Hepatocyte (in vitro differentiated cells): ENCODE measurements at places on chromosomes 2 and 18.

- no peak for DNase-seq
Observed at GRCh38 chr18:49029628-49030027, 78.9 kb upstream of the SMAD7 start.

DNA sequence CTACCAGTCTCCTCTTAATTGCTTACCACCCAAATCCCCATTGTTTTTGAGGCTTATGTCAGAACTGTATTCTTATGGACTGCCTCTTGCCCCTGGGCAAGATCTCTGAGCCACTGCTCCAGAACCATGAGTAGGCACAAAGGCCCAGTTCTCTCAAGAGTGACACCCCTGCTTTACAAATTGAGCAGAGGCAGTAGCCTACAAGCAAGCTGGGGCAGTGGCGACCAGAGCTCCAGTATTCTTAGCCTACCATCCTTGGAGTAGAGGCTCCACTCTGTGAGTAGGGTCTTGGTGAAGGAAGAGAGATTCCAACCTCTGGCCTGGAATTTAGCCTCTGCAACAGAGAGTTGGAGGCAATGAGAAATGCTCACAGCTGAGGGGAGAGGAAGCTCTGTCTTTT lies 36.5 kb downstream of the WDR75 start:
- DNase-seq = no peak

GRCh38 chr18:13587937-13588336 lies 138.4 kb downstream of the FAM210A start:
- DNase-seq = no peak

DNA sequence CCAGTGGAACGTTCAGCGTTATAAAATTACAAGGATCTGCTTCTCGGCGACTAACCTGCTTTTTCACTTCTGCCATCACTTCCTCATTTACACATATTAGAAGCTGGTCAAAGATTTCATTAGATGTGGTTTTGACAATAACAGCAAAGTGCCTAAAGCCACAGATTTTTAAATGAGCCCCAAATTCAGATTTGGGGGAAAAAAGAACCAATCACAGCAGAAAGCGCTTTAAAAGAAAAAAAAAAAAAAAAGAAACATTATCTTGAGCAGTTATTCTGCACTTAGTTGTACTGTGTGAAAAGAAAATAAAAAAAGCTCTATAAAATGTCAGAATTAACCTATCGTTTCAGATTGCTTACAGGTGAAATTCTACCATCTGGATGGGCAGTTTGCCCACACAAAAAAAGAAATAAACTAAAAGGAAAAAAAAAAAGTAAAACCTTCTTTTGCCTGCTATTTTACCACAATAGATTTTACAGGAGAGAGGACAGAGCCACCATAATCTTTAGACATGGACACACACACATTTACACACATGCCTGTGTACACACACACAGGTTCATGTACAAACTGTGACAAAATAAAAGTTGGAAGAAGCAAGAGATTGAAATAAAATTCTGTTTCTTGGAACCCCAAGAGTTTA lies 167.2 kb downstream of the TCF4 start:
- no peak for DNase-seq

GRCh38 chr2:85111819-85112281 lies 21.3 kb upstream of the TCF7L1 start:
- DNase-seq = no peak
